ENCODE measurements at places on chromosomes 6 and 20.

DNA sequence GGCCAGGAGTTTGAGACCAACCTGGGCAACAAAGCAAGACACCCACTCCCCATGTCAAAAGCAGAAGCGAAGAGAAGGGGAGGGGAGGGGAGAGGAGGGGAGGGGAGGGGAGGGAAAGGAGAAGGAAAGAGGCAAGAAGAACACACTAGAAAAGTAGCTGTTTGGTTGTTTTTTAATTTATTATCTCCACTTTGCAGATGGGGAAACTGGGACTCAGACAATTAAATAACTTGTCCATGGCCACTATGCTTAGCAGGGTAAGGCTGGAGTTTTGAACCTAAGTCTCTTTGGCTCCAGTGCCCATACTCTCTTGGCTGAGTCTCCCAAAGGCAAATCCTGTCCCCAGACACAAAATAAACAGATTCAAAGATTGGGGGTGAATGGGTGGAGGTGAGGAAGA is 12.4 kb upstream of the GHRH start:
- no peak for DNase-seq

DNA sequence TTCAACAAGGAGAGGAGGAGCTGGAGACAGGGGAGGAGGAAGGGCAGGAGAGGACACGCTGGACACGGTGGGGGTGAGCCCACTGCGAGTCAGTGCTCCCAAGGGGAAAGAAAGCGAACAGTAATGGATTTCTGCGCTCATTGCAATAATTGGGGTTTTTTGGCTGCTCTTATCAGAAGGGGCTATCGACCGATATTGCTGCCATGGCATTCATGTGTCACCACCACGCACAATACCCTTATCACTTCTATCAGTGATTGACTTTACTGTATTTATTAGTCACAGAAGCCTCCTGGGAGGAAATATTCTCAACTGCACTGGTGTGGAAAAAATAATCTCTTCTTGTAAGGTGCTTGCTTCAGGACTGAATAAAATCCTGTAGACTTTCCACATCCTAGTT is 55.8 kb downstream of the CEP43 start:
- no peak for DNase-seq

GRCh38 chr6:14711056-14711703 is 534.7 kb upstream of the JARID2 start:
- no peak for DNase-seq

DNA sequence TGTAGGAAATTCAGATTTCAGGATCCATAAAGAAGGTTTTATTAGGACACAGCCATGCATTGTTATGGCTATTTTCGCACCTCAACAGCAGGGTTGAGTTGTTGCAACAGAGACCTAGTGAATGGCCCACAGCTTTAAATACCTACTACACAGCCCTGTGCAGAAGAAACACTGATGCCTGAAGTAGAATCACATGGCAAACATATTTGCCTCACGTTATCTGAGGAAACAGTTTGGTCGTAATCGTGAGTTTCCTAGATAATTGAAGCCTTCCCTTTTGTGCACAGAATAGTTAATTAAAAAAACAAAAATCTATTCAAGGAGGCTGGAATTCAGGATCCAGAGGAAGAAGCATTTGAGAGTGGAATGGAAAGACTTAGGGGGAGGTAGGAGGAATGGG is 55.1 kb downstream of the GCNT2 start:
- DNase-seq = no peak

- DNase-seq = peak; percentile 86
Observed at GRCh38 chr20:62791301-62792181, 4.7 kb upstream of the MRGBP start.

DNA sequence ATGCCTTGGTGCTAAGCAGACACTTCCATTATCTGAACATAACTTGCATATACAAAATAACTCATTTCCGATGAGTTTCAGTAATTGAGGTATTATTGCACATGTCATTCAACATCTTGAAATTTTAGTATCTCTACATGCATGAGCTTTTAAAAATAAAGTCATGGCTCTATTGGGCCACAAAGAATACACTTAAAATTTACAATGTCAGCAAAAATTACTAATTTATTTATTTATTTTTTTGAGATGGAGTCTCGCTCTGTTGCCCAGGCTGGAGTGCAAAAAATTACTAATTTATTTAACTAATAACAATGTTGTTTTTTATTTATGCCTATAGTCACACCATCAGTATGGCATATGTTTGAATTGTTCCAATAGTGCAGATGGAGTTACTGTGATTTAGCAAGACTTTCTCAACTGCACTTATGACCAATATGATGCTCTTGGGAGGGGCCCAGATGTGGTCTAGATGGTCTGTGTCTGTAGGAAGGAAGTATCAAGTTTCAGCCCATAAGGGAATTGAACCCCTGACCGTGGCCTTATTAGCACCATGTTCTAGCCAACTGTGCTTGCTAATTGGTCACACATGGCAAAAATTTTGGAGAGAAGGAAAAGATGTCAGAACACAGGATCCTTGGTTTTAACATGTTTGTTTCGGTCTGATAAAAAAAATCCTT is 370.7 kb upstream of the TSHZ2 start:
- no peak for DNase-seq

- DNase-seq = no peak
Observed at GRCh38 chr20:43252761-43253160, 63.1 kb upstream of the PTPRT start.

DNA sequence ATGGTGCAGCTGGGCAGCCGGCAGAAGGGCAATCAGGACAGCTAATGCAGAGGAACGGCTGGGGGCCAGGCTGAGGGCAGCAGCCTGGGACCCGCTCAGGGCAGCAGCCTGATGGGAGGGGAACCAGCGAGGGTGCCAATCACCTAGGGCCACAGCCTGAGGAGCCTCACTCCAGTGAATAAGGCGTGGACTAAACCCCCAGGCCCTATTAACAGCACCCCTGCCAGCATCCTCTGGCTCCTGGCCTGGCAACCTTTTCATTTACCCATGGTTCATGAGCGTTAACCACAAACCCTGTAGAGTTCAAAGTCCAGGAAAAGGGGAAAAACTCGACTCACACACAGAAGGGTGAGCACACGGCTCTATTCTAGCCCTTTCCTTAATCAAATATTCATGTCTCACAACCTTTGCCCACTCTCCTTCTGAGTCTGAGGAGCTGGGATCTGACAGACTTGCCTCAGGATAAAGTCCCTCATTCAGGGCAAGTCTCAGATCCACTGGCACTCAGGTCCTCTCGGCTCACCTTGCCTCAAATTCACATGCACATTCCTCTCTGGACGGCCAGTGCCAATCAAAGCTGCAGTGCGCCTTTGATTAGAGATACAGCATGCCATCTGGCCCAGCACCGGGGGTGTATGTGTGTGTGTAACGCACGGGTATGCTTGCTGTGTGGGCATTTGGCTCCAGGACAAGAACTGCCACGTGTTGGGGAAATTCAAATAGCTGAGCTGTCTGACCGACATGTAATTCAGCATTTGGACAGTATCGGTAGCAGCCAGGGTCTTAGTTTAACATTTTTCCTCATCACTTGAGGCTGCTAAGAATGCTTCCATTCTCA is 86.9 kb upstream of the TRAF3IP2 start:
- peak; percentile 89 for DNase-seq

DNA sequence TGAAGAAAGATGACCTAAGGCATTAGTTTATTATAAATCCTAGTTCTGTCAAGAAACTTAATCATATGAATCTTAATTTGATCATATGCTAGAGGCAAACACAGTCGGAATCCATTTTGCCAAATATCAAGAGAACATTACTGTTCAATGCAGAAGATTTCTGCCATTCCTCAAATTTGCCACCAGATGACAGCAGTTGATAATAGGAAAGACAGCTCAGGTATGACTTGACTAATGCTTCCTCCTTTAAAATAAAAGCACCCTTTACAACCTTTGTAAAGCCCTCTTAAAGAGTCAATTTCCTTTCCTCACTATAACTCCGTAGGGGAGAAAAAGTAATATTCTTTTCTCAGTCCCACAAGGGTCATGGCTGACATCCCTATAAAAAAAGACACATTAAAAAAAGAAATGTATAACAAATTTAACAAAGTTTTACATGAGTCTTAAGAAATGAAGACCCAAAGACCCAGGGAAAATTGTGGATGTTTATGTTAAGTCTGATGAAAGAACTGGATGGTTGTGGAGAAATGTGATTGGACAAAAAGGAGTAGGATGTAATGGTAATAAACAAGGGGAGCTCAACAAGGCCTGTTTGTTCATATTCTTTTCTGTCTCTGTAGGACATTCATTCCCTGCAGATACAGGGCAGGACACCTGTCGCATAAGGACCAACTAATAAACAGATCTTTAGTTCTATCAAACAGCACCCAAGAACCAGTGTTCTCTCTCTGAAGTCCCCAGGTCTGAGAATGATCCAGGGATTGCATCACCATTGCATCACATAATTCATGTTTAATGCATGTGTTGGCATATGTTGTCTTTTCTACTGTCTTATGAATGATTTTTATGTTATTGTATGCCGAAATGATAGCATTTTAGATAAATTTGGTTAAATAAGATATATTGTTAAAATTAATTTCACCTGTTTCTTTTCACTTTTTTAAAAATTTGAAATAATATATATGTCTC is 23.0 kb upstream of the IL17A start:
- DNase-seq = no peak

DNA sequence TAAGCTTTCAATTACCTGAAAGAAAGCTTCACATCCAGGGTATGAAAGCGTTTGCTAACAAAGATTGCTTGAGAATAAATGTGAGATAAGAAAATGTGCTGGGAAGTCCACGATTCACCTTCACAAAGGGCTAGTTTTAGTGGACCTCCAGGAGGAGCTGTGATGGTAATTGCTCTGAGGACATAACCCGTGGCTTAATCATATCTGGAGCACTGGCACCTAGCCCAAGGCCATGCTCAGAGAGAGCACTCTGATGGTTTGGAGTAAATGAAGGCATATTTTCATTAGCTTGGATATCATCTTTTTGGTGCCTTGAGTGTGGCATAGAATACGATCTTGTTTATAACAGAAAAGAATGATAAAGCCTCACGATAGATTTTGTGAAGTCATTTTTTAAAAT is 46.9 kb upstream of the BACH2 start:
- DNase-seq = no peak

GRCh38 chr6:1130709-1131108 is 181.2 kb upstream of the FOXQ1 start:
- no peak for DNase-seq

DNA sequence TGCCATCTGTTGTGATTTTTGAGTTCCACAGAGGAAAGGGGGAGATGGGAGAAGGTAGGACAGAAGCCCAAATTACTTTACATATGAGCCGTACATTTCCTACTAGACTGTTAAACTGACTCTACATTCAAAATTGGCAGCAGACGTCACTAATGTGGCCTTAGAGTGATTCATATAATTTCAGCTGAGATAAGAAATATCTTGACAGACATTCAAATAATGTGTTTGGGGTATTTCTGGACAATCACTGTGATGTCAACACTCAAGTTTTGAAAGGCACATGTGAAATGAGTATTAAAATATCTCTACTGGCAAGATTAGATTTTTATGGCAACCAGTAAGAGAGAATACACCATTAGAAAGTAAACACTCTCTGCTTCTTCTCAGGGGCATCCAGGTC is 104.0 kb downstream of the MTFR2 start:
- DNase-seq = no peak

All from left lobe of liver (tissue), 2 donors.